ENCODE measurements at places on chromosomes 6 and 20.

- no peak for DNase-seq
Observed at GRCh38 chr6:106318851-106319250, 6.7 kb downstream of the ATG5 start.

GRCh38 chr6:148973538-148974208, 226.8 kb downstream of the UST start:
- DNase-seq, result no peak

DNA sequence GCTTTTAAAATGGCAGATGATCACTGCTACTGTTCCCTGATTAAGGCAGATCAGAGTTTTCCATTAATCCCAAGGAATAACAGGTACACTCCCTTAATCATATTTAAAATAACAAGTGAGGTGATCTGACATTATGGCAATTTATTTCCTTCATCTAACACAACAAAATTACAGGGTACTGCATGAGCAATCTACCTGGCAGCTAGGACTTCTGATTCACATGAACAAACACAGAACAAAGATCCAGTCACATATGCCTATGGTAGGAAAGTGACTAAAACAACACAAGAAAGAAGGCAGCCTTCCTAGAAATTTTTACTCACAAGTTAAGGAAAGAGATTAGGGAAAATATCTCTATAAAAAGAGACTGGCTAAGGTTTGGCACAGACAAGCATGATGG, 33.2 kb downstream of the MAP7 start:
- no peak for DNase-seq

DNA sequence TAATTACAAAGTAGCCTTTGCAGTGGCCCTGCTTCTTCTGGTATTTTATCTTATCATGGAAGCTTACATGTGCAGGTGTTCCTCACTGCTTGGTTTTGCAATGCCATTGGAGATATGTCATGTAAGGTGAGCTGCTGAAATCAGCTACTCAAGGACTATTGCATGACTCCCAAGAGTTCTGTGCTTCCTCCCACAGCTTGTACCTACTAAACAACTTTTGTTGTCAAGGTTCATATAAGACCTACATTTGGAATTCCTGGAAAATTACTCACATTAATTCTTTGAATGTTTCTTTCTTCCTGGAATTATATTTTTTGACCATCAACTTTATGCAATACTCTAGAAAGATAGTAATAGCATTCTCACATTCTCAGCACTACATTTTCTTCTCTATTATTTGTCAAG, 427.5 kb upstream of the HSF2 start:
- DNase-seq, result no peak

GRCh38 chr6:128305976-128306375, 214.4 kb downstream of the PTPRK start:
- DNase-seq, result no peak

DNA sequence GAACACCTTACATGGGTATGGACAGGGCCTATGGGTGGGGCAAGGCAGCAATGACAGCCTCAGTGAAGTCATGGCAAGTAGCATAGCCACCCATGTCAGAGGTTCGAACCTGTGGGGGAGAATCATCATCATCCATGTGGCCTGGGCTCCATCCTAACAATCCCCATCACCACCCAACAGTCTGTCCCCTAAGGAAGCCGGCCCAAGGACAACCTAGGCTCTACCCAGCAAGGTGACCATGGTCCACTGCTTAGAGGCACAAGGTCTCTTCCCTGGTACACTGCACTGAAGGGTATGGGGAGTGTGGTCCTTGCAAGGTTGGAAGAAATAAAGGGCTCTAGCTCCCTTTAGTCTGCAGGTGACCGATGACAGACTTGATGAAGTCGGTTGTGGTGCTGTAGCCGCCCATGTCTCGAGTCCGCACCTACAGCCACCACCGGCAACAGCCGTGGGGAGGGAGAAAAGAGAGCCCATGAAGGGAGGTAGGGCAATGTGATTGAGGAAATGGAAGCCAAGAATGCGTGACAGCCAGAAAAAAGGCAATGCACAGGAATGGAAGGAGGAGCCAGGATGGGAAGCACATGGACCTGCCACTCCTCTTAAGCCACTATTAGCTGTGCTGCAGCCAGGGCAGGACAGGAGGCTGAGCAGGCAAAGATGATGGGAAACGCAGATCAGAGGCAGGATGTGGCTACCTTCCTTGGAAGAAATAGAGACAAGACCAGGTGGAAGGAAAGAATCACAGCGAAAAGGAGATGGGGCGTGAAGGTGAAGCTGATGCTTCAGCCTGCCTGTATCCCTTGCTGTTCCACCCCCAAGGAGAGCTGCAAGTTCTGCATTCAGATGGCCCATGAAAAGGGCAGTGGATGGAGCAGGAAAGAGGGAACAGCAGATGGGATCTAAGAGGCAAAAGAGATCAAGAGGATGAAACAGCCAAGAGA, 5.3 kb downstream of the IDH3B start:
- DNase-seq, result no peak

GRCh38 chr6:41964201-41964887, 22.7 kb upstream of the CCND3 start:
- DNase-seq, result no peak

- no peak for DNase-seq
Observed at GRCh38 chr6:42616716-42617115, 52.9 kb downstream of the UBR2 start.

DNA sequence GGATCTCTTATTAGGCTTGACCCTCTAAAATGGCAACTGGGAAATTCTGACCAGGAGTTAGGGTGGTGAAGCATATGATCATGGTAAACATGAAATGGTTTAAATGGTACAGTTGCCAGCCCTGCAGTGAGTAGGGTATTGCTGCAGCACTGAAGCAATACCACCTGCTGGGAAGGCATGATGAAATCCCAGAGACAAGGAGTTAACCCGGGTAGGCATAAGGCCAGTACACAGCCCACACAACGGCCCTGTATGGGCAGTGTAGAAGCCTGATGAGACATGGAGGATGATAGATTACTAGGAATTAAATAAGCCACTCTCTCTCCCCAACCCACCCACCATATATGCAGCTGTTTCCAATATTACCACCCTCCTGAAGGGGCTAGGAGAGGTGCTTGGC, 197.4 kb upstream of the MOCS1 start:
- no peak for DNase-seq

DNA sequence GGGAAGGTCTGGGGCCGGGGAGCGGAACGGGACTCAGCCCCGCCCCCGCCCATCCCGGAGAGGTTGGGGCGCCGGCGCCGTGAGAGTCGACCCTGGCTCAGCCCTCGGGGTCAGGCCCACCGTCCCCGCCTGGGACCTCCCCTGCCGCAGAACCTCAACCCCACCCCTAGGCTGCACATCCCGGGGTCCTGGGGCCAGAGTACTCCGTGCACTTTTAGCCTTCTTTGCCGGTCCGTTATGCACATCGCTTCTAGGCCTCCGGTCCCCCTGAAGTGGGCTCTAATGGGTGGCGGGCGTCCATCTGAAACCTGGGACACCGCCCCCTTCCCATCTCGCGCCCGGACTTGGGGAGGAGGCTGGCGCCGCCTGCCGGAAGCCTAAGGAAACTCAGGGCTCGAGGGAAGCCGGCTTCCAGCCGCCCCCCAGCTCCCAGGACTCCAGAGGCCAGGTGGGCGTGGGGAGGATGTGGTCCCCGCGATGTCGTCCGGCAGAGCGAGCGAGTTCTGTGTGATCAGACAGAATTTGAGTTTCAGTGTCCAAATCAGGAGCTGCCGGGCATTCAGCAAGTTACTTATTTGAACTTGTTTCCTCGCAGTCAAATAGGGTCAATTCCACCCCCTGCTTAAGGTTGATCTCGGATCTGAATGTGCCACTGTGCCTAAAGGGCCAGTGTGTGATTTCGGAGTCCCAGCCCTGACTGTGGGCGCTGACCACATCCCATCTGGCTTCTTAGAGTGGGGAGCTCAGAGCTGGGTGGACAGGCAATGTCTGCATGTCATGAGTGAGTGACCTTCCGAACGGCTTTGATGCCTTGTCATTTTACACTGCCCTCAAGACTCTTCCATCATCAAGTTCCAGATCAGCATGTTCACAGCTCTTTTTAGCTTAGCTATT, 47.6 kb downstream of the CPXM1 start:
- peak; percentile 36 for DNase-seq

DNA sequence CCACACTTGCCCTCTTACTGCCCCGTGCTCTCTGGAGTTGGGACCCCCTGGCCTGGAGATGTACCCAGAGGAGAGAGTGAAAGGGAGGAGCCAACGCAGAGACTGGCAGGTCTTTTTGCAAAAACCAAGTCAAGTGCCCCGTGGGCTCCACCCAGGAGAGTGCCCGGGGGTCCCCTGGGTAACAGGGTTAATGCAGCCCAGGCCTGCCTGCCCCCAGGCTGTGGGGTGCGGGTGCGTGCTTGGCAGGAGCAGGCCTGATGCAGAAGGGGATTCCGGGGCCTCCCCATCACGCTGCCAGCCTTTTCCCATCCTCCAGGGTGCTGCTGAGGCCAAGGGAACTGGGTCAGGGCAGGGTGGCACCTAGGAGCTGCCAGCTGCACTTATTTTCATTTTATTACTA, 184.4 kb downstream of the ERMARD start:
- no peak for DNase-seq
